ENCODE measurements at places on chromosomes 5 and 9.
A peak's percentile ranks its signal among the peaks of the same experiment; 100 is the strongest.

DNA sequence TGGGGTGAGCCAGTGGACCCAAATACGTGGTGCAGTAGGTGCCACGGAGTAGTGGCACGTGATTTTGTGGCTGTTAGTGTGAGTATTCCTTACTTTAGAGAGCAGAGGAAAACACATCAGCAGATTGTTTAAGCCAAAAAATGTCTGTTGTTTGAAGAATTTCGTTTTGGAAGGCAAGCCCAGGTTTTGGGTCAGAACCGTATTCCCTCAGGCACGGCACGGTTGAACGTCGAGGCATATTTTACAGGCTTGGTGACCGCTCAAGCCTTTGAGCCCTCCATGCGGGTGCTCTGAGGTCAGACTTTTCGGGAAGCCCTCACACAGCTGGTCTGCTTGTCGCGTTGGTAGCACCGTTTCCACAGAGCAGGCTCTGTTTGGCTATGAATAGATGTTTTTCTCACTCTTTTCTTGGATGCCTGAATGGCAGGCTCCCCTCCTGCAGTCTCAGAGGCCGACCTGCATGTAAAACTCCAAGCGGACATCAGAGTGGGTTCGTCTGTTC, 27.2 kb downstream of the NEK6 start:
- DNase-seq, result no peak

GRCh38 chr9:136886610-136887597, 588 bp downstream of the TRAF2 start:
- DNase-seq, result peak; percentile 44

DNA sequence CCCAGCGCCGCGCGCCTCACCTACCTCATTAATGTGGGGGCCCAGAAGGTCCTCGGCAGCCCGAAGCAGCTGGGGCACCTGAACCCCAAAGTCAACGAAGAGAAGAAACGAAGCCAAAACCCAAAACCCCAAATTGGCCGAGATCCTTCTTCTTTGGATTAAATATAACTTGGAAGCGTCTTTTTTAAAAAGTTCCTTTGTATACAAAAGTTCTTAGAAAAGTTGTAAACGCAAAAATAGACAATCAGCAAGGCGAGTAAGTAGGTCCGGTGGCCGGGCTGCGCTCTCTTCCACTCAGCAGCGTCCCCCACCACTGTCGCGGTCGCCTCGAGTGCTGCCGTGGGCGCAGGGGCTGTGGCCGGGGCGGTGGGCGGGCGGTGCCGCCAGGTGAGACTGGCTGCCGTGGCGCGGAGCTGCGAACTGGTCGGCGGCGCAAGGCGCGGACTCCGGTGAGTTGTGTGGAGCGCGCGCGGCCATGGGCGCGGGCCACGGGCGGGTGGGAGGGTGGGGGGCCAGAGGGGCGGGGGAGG, 360 bp downstream of the KLF4 start:
- DNase-seq, result no peak

GRCh38 chr5:109939116-109939682, 249.5 kb downstream of the MAN2A1 start:
- no peak for DNase-seq

DNA sequence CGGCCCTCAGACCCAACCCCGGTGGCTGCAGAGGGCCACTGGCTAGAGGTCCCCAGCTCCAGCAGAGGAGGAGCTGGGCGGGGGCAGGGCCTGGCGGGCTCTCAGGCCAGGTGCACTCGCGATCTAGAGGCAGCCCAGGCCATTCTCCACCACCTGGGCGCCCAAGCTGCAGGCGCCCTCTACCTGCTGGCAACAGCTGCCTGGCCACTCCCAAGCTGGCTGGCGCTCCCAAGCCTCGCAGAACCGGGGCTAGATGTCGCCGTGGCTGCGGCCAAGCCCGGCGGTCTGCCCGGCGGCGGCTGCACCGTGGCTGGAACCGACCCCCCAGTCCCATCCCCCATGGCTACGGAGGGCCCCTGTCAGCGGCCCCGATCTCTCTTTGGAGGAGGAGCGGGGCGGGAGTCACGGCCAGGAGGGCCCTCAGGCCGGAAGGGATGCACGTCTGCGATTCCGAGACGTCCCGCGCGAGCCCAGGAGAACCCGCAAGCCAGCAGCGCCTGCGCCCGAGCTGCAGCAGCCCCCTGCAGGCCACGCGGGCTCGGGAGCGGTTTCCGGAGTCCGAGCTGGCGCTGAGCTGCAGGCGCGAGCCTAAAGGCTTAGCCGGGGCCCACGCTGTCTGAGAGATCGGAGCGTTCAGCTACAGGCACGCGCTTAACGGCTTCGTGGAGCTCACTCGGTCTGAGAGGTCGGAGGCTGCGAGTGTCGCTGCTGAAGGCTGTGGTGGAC, 44.3 kb upstream of the BICD2 start:
- DNase-seq, result peak; percentile 77

GRCh38 chr5:158451203-158451992, 592.5 kb upstream of the CLINT1 start:
- no peak for DNase-seq

DNA sequence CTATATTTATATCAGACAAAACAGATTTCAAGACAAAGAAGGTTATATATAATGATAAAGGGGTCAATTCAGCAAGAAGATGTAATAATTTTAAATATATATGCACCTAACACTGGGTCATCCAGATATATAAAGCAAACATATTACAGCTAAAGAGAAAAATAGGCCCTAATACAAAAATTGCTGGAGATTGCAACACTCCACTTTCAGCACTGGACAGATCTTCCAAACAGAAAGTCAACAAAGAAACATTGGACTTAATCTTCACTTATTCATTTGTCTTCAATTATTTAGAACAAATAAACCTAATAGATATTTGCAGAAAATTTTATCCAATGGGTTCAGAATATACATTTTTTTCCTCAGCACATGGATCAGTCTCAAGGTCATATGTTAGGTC, 45.8 kb downstream of the MEIKIN start:
- DNase-seq, result peak; percentile 10

DNA sequence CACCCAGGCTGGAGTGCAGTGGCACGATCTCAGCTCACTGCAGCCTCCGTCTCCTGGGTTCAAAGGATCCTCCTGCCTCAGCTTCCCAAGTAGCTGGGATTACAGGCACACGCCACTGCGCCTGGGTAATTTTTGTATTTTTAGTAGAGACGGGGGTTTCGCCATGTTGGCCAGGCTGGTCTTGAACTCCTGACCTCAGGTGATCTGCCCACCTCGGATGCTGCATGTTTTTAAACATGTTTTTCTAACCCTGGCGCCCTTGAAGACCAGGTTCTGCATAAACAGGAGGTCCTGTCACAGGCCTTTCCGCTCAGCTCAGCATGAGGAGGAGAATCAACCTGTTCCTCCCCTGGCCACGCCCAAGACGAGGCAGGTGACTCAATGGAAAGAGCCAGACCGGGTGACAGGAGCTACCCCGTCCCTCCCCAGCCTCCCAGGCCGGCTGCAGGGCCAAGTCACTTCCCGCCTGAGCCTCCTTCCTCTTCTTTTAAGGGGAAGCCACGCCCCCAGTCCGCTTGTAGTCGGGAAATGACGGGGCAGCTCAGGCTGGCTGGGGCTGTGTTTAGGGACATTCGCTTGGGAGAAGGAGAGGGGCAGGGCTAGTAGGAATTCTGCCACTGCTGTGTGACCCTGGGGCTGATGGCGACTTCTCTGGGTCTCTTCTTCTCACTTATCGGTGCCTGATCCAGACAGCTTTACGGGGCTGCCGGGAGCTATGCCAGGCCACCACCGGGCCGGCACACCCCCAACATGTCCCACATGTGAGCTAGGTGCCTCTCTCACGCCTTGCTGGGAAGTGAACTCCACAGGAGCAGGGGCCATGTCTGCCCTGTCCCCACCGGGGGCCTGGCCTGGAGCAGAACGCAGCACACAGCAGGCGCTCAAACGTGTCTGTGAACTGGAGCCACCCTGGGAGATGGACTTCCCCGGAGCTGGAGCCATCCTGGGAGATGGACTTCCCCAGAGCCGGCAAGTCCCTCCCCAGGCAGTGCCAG, 6.1 kb downstream of the NOTCH1 start:
- peak; percentile 95 for DNase-seq

GRCh38 chr5:40733434-40733833, 22.3 kb downstream of the TTC33 start:
- DNase-seq, result peak; percentile 85

GRCh38 chr9:12718482-12719026, 25.4 kb downstream of the TYRP1 start:
- DNase-seq, result no peak

- DNase-seq, result no peak
Observed at GRCh38 chr5:79056847-79057246, 12.6 kb downstream of the DMGDH start.

GRCh38 chr5:110807169-110807568, 68.4 kb downstream of the SLC25A46 start:
- DNase-seq, result no peak

DNA sequence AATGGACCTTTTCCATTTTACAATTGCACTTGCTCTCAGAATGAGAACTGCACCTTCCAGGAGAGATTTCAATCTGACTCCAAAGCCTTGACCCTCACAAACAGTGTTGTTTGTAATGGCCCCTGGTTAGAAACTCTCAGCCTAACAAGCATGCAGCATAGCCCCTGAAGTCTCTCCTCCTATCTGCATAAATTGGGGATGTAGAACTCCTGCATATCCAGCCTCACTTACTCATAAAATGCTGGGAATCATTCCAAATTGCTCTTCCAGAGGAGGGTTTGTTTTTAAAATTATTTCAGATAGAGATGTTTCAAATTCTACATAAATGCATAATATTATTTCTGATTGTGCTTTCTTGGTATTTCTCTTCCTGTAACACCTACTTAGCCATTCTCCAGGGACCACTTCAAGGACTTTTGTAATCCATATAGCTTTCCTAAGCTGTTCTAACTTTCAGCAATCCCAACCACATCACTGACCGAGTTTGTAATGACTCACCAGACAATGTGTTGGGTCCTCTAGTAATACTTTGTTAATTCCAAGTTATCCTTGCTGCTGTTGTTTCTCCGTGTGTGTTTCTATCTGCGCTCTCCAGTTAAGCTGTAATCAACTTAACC, 143.8 kb upstream of the CCDC152 start:
- no peak for DNase-seq

DNA sequence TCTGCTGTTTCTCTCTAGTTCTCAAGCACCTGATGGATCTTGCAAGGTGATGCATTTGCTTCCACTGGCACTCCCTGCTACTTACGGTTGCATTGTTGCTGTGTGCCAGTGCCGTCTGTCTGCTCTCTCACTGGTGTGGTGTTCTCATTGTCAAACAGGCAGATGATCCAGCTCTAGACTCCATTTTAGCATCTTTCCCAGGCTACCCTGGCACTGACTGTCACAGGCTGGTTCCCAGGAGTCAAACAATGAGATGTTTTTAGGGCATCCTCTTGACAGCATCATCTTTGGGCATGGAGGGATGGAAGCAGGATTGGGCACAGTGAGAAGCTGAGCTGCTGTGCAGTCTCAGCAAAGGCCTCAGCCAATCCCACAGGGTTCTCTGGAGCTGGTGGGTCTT, 12.9 kb downstream of the MTRR start:
- DNase-seq, result no peak

- DNase-seq, result peak; percentile 17
Observed at GRCh38 chr5:59301727-59302126, 591.8 kb downstream of the PDE4D start.

- no peak for DNase-seq
Observed at GRCh38 chr5:88391991-88392390, 123.3 kb upstream of the TMEM161B start.

DNA sequence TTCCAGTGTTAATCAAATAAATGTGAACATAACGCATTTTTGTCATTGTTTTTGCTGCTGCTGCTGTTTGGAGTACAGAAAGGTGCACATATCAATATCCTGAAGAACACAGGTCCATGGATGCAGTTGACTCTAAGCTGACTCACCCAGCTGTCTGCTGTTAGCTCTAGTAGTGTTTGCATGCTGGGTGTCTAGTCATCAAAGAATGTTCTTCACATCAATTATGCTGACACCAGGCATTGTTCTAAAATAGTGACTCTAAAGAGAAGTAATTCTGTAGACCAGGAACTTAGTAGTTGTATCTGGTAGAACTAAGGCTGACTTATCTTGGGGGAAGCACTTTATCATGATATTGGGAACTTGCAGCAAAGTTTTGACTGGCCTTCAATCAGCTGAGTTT, 55.7 kb upstream of the DPYSL3 start:
- DNase-seq, result peak; percentile 2

DNA sequence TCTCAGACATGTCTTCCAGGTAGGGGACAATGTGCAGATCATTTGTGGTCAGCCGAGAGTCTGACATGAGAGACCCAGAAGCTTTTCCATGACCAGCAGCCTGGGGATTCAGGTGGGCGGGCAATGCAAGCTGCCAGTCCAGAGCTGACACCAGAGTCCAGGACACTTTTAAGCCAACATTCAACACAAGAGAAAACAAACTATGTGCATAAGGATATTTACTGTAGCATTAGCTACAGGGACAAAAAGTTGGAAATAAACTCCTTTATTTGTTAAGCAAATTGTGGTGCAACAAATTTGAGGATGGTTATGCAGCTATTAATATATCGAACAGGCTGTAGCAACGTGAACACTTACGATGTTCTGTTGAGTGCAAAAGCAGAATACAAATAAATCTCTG, 9.9 kb upstream of the RNF130 start:
- no peak for DNase-seq

- peak; percentile 64 for DNase-seq
Observed at GRCh38 chr9:79572032-79572607, 355 bp downstream of the TLE4 start.

DNA sequence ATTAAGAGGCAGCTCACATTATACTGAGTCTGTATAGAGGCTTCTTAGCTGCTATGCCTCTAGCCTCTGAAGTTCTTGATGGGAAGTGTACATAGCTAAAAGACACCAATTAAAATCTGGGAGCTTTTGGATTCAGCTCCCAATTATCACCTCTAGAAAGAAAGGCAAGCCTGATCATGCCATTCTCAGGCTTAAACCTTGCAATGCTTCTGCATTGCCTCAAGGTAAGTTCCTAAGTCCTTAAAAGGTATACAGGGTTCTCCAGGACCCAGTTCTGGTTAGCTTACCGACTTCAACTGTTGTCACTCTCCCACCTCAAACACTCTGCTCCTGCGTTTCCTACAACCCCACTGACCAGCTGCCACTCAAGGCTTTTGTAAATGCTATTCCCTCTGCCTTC, 17.5 kb upstream of the CCL28 start:
- no peak for DNase-seq

DNA sequence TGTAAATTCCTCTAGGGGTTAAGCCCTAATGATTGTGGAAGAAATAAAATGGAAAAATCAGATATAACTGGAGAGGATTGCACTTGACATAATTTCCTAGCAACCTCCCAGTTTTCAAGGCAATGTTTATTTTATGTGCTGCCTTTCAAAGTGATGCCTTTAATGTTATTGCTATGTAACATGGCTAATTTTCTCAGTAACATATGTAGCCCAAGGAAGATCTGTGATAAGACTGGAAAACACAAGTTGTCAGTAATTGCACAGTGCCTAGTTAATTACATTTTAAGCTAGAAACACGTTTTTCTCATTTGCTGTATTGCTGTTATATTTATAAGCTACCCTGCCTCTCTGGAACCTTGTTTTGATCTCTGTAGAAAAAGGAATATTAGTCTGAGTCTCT, 49.2 kb upstream of the KCNN2 start:
- no peak for DNase-seq
